Activated CD4-positive, alpha-beta T cell treated with anti-CD3 and anti-CD28 coated beads for 36 hours (primary cell): ENCODE measurements at places on chromosomes 7 and 10. TPM values are rescaled to one million over a fixed set of nuclear protein-coding genes. Genes with fewer than 3 reads are reported as not detected.

DNA sequence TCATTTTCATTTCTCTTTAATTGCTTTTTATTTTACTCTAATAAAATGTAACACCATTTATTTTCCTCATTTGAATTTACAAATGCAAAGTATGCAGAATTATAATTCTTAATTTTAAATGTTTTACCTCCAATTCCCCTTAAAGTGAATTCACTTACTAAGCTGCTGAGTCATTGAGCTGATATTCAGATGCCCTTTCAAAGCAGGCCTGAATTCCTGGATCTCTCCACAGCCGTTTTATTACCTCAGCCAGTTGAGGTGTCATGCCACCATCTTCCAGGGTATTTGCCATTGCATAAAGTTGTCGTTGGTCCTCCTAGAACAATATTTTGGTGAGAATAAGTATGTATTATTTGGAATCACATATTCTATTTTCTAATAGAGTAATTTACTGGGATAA, 33.2 kb downstream of the GNAT3 start:
- H3K4me1 ChIP-seq = no peaks in the 10 kb centered on the region
- no peak for DNase-seq
- no peak overlapping the region for H3K4me3 ChIP-seq
- H3K36me3 ChIP-seq = no peaks in the 10 kb centered on the region
- no peak overlapping the region for H3K27ac ChIP-seq

The SOSTDC1 gene
- not detected for total RNA-seq

GRCh38 chr10:5575482-5576153, 50.9 kb downstream of the CALML3 start:
- no peaks in the 10 kb centered on the region for H3K36me3 ChIP-seq
- no peak overlapping the region for H3K4me3 ChIP-seq
- H3K27me3 ChIP-seq = no peaks in the 10 kb centered on the region
- H3K4me1 ChIP-seq = no peaks in the 10 kb centered on the region

DNA sequence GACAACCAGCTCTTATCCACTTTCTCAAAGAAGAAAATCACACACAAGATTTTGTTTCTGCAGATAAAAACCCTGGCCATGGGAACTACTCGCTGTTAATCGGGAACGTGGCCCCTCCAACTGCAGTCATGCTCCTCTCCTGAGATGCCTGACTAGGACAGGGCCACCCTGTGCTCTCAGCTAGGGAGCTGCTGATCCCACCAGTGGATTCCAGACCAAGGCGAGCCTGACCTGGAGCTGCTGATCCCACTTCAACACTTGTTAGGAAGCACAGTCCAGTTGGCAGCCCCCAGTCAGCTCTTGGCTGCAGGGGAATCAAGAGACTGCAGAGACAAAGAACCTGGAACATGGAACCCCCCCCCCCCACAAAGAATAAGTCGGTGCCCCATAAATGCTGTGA, 474.3 kb upstream of the MGMT start:
- H3K27ac ChIP-seq = no peak overlapping the region
- H3K4me1 ChIP-seq = no peaks in the 10 kb centered on the region
- no peak overlapping the region for H3K4me3 ChIP-seq

DNA sequence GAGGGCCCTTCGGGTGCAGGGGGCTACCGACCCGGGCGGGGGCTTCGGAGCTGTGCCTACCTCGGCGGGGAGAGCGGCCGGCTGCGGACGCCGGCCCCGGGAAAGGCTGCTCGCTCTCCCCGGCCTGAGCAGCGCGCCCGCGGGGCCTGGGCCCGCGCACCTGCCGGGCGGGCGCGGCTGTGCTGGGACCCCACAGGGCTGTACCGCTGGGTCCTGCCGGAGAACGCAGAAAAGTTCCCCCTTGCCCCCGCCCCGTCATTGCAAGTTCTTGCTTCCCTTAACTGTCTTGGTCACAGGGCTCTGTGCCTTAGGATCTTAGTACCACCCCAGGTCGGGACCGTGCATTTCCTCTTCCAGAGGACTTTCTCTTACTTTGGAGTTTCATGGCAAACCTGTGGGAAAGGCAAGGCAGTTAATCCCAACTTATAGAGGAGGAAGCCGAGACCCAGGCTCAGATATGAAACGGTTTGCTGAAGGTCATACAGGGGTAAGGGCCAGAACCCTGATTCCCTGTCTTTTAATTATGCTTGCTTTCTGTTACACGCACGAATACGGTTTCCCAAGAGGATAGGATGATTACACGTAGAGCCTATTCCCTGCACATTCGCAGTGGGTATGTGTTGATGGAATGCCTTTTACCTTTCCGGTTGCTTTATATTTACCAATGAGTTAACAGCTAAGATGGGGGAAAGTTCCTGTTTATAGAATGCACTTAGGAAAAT, 652 bp downstream of the PCGF5 start:
- H3K36me3 ChIP-seq = peaks cover 16% of the 10 kb centered on the region
- H3K4me1 ChIP-seq = peaks cover 37% of the 10 kb centered on the region
- no peaks in the 10 kb centered on the region for H3K27me3 ChIP-seq
- peak; percentile 51 for DNase-seq

DNA sequence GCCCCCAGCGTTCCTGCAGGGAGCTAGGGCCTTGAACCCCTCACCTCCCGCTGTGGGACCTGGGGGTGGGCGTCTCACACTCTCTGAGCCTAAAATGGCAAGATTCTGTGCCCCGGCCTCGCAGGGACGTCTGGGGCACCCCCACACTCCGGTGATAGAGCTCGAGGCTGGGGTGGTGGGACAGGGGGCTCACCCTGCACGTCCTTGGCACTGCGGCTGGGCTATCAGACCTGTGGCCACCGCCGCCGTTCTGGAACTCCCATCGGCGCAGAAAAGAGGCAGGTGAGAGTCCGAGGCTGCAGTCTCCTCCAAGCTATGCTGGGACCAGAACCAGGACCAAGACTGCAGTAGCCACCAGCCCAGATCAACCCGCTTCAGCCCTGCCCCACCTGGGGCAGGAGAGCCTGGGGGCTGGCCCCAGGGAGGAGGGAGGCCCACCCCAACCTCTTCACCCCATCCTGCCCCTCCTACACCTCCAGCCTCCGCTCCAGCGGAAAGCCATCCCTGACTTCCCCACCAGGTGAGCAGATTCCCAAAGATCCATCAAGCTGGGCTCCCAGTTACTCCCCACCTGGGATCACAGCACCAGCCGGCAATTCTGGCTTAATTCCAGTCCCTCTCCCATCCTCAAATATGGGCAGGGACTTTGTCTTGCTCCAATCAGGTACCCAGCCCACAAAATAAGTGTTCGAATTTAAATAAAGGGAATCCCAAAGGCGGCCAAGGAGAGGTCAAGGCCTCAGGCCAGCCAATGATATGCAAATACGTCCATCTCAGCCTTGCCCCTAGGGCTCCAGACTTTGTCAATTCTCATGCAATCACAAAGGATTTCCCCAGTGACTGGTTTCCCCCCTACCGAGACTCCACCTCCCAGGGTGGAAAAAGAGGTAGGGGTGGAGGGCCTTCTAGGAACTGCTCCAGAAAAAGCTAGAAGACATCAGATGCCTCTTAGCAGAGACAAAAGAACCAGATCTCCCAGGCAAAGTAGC, 16.4 kb downstream of the TNRC18 start:
- no peaks in the 10 kb centered on the region for H3K4me1 ChIP-seq
- no peaks in the 10 kb centered on the region for H3K36me3 ChIP-seq
- no peak for DNase-seq
- no peak overlapping the region for H3K4me3 ChIP-seq
- H3K27me3 ChIP-seq = peaks cover 7% of the 10 kb centered on the region
- H3K27ac ChIP-seq = no peak overlapping the region

DNA sequence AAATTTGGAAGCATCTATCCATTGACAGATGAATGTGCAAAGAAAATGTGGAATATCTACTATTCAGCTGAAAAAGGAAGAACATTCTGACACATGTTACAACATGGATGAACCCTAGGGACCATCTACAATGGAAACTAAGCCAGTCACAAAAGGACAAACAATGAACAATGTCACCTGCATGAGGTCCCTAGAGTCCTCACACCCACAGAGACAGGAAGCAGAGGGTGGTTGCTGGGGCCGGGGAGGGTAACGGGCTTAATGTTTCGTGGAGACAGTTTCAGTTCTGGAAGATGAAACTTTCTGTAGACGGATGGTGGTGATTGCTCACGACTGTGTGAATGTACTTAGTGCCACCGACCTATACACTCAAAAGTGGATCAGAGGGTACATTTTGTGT, 282.9 kb downstream of the ADARB2 start:
- H3K27me3 ChIP-seq = peaks cover 23% of the 10 kb centered on the region
- H3K4me3 ChIP-seq = no peak overlapping the region
- DNase-seq = peak; percentile 39
- H3K27ac ChIP-seq = no peak overlapping the region

The TAS2R60 gene
- total RNA-seq = not detected

GRCh38 chr7:33155811-33156210, 26.4 kb downstream of the BBS9 start:
- peaks cover 7% of the 10 kb centered on the region for H3K36me3 ChIP-seq
- DNase-seq = no peak
- no peaks in the 10 kb centered on the region for H3K4me1 ChIP-seq
- no peak overlapping the region for H3K4me3 ChIP-seq
- H3K27ac ChIP-seq = no peak overlapping the region
- no peaks in the 10 kb centered on the region for H3K27me3 ChIP-seq

The NPTX2 gene
- total RNA-seq = not detected

The WDFY4 gene
- 0.07 TPM for total RNA-seq

GRCh38 chr10:103554488-103555324, 61.2 kb downstream of the NEURL1 start:
- peaks cover 32% of the 10 kb centered on the region for H3K27me3 ChIP-seq
- H3K27ac ChIP-seq = peak overlapping the region; percentile 44
- no peaks in the 10 kb centered on the region for H3K36me3 ChIP-seq
- peak overlapping the region; percentile 61 for H3K4me3 ChIP-seq

The CHST3 gene
- 0.47 TPM for total RNA-seq

DNA sequence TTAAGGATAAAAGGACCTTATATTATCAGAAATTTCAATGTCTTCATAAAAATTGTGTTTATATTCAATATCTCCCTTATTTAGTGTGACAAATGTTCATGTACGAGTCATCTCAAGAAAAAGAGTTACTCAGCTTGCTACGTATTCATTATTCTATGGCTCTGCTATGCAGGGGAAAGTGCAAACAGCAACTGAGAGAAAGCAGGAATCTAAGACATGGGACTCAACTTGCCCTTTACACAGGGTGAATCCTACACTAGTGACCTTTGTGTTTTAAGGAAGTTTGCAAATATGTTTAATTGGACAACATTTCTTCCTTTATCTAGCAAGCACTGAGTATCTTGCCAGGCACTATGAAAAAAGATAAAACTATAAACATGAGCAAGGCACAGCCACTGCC, 104.7 kb downstream of the NPSR1 start:
- DNase-seq = no peak
- H3K36me3 ChIP-seq = no peaks in the 10 kb centered on the region
- H3K4me3 ChIP-seq = no peak overlapping the region

- no peak for DNase-seq
- no peak overlapping the region for H3K27ac ChIP-seq
- H3K27me3 ChIP-seq = no peaks in the 10 kb centered on the region
- H3K36me3 ChIP-seq = no peaks in the 10 kb centered on the region
- H3K4me1 ChIP-seq = peaks cover 12% of the 10 kb centered on the region
- no peak overlapping the region for H3K4me3 ChIP-seq
Observed at GRCh38 chr10:132165416-132165980, 21.2 kb upstream of the DPYSL4 start.

DNA sequence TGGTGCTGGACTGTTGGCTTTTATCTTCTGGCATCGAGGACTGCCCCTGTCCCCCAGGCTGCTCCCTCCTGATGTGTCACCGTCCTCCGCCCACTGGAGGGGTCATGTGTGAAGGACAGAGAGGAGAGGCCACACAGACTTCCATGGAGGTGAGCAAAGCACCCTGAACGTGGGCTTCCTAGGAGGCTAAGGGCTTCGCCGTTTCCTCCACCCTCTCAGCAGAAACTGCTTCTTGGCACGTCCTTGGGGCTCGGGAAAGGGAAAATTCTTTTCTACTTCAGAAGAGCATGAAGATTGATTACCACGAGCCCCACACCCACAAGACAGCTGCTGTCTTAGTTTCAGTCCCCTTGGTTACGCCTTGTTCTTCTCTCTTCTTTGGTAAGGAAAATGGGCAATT, 218.2 kb downstream of the CCDC3 start:
- H3K4me1 ChIP-seq = peaks cover 30% of the 10 kb centered on the region
- H3K36me3 ChIP-seq = peaks cover 7% of the 10 kb centered on the region
- no peak overlapping the region for H3K27ac ChIP-seq
- no peak for DNase-seq
- H3K4me3 ChIP-seq = no peak overlapping the region

DNA sequence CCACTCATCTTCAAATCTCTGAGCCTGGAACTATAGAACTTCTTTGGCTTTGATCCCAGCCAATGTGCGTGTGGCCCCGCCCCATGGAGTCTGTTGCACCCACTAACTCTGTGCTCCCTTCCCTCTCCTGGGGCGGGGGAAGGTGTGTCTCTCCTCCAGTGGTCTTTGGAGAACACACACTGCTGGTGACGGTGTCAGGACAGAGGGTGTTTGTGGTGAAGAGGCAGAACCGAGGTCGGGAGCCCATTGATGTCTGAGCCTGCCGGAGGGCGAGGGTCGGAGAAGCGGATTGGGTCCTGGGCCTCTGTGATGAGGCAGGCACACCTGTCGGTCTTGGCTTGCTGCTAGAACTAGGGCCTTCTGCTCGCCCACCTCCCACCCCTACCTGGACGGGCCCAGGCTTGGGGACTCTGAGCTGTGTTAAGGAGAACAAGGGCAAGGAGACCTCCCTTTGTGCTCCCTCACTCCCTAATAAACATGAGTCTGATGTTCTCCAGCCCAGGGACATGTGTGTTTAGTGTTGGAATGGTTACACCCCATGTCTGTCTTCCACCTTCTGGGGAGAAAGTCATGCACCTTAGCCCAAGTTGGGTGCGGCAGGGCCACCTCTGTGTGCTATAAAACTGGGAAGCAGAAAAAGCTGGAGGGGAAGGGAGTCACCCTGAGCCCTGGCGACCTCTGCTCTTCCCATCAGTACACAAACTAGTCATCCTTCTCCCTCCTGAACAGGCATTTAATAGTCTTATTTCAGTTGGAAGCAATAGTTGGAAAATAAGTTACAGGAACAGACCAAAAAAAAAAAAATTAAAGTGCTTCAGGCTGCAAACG, 4.6 kb downstream of the TRAPPC14 start:
- no peak for DNase-seq
- H3K27ac ChIP-seq = peak overlapping the region; percentile 42
- peaks cover 52% of the 10 kb centered on the region for H3K4me1 ChIP-seq
- H3K4me3 ChIP-seq = no peak overlapping the region
- peaks cover 42% of the 10 kb centered on the region for H3K36me3 ChIP-seq

DNA sequence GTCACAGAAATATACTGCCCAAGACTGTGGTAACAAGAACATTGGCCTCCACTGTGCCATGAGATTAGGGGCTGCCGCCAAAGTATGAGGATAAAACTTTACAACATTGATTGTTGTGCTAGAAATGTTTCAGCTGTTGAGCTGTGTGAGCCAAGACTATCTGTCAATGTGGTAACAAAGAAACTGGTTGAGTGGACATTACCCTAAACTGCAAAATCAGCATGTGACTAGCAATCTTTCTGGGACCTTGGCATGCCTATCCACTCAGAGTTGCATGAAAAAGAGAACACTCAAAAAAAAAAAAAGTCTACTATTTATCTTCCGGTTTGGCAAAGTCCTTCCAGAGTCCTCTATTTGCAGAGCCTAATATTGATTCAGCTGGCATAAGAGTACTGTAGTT, 605.6 kb upstream of the CNTNAP2 start:
- DNase-seq = no peak
- H3K27me3 ChIP-seq = no peaks in the 10 kb centered on the region
- H3K4me3 ChIP-seq = no peak overlapping the region
- no peaks in the 10 kb centered on the region for H3K4me1 ChIP-seq
- H3K27ac ChIP-seq = no peak overlapping the region

- peak overlapping the region; percentile 92 for H3K27ac ChIP-seq
- H3K4me3 ChIP-seq = peak overlapping the region; percentile 15
- H3K4me1 ChIP-seq = peaks cover 91% of the 10 kb centered on the region
- H3K36me3 ChIP-seq = peaks cover 41% of the 10 kb centered on the region
- no peak for DNase-seq
- H3K27me3 ChIP-seq = no peaks in the 10 kb centered on the region
Observed at GRCh38 chr10:114491933-114492332, 87.6 kb upstream of the AFAP1L2 start.

The ESYT2 gene
- total RNA-seq = 73.7 TPM

The TLL2 gene
- total RNA-seq = 0.02 TPM
